ENCODE measurements at places on chromosomes 3 and 15.
A peak's percentile ranks its signal among the peaks of the same experiment; 100 is the strongest.

DNA sequence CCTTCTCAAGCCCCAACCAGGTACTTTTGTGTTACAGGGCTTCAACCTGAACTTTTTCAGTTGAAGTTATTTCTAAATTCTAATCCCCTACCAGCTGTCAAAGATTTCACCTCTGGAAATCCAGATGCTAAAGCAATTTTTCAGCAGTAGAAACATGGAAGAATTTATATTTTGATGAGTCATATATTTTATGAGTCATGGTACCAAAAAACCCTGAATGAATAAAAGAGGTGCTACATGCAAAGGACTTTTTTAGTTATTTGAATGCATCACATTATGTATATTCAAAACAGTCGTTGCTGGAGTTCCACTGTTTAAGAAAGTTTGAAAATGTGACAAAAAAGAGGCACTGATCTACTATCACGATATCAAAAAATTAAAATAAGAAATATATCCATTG is 96.0 kb upstream of the ZNF385D start:
- peak; percentile 4 for DNase-seq

DNA sequence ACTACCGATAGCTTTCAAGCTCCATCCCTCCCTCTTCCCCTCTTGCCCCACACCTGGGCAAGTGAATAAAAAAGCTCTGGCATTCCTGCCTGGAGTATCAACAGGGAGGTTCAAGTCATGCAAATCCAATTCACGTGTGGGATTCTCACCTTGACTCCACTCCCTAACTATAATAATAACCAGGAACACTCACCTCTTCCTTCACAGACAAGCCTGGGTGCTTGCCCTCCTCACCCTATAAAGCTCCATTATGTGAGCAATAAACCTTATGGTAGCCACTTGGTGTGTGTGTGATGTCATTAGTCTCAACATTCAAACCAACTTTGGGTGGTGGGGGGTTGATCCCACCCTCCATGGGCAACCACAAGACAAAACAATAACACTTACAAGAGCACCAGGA is 16.6 kb downstream of the CHDH start:
- DNase-seq = no peak

- no peak for DNase-seq
These were observed 116.9 kb downstream of the ALDH1A2 start for GRCh38 chr15:57948351-57949289.

DNA sequence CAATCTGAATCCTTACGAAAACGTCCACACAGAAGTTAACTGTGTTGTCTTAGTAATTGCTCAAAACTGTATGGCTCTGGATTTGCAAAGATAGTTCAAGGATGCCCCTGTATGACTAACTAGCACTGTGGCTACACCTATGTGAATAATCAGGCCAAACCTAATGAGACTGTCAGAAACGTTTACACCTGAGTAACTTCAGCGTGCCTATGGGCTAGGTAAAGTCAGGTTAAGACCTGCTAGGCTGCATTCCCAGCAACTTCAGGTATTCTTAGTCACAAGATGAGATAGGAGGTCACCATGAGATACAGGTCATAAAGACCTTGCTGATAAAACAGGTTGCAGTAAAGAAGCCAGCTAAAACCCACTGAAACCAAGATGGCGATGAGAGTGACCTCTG is 87.8 kb upstream of the PLXND1 start:
- DNase-seq = no peak

DNA sequence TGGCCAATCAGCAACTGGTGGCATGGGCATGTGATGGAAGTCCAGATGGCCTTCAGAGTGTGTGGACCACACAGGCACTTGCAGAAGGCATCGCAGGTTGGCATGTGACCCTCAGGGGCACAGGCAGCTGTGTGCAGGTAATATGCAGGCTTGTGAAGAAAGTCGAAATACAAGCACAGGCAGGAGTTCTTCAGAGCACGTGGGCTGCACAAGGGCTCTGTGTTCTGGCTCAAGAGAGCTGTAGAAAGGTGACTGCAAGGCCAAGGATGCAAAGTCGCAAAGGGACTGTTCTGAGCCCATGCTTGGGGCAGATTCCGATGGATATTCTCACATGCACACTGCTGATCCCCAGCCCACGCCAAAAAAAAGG is 8.3 kb downstream of the LRRC2 start:
- no peak for DNase-seq

- DNase-seq = no peak
These were observed 165.6 kb downstream of the STAG1 start for GRCh38 chr3:136586580-136586979.

GRCh38 chr3:49718858-49719213 is 648 bp downstream of the AMIGO3 start:
- DNase-seq = no peak

DNA sequence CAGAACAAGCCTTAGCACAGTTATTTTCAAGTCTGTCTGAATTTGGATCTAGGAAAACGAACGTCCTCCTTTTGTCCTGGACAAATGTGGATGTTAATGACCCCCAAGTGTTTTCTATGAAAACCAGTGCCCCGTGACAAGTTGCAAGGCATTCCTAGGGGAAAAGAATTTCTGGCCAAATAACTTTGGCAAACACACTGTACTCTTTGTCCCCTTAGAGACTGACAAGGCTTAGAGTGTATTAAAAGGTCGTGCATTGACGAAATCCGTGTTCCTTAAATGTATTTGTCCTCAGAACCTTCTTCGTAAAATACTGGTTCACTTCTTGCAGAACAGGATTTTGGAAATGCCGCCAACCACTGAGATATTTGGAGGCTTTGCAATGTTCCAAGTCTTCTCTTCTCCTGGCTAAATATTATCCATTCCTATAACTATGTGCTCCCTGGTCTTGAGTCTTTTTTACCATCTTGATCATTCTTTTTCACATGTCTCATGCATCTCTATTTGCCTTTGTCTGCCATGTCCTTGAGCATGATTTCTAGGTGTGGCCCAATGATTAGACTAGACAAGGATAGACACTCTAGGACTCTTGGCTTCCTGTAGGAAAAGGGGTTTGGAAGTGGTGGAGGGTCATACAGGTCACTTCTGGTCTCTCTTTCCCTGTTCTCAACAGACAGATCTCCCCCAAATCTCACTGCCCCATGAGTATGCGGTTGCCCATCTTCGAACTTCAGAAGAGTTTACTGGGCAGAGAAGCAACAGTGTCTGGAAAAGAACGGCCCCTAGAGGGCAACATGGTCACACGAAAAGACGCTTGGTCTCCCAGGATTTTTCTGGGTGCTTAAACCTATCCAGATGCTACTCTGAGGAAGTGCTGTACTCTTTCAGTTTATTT is 117.5 kb downstream of the EDEM1 start:
- peak; percentile 65 for DNase-seq

DNA sequence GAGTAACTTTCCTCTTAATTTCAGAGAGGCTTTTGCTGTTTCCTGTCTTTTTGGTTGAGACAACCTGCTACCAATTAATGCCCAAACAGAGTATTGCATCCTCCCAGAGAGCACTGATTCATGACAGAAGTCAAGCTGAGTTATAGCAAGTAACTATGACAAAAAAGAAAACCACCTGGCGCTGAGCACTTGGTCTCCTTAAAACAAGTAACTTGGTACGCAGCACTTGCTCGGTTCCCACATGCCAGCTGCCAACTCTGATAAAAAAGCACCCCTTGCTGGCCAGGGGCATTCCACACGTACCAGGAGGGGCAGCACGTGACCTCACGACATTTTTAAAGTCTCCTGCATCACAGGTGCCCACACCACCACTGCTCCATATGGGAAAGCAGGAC is 13.5 kb upstream of the MYO5C start:
- DNase-seq = no peak

DNA sequence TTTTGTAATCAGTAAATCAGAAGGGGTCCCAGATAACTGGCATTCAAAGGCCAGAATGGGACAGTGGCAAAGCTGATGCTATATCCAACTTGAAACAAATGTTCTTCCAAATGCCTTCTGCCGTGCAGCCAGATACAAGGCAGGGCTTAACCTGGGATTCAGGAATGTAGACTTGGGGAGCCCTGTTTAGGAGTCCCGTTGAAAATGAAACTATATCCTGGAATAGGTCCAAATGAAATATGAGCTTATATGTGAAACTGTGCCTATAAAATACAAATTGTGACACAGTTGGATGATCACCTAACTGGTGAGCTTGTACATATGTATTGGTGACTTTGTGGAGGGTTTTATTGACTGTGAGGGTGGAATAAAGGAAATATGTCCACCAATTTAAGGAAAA is 28.7 kb downstream of the FRMD4B start:
- peak; percentile 24 for DNase-seq

DNA sequence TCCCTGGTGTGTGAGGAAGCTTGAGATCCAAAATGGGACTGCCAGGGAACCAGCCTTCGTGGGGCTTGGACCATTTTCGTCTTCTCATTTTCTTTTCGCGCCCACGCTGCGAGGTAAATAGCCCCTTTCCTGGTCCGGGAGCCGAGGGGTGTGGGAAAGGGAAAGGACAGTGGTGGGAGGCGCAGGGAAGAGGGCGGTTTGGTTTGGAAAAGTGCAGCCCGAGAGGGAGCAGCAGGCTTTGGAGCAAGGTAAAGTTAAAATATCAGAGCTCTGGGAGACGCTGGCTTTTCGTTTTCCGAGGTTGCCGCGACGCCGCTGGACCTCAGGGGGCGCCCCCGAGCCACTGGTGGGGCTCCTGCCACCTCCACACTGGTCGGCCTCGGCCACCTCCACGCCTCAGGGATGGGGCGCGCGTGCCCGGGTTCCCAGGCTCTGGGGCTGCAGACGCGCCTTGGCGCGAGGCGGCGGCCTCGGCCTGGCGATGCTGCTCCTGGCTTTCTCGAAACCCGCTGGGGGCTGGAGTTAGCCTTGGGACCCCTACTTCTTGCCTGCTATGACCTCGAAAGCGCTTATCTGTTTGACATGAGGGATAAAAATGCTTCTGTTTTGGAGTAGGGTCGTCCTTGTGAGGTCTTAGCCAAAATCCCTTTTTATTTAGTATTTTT is 3.2 kb downstream of the PTPRG start:
- DNase-seq = peak; percentile 79

DNA sequence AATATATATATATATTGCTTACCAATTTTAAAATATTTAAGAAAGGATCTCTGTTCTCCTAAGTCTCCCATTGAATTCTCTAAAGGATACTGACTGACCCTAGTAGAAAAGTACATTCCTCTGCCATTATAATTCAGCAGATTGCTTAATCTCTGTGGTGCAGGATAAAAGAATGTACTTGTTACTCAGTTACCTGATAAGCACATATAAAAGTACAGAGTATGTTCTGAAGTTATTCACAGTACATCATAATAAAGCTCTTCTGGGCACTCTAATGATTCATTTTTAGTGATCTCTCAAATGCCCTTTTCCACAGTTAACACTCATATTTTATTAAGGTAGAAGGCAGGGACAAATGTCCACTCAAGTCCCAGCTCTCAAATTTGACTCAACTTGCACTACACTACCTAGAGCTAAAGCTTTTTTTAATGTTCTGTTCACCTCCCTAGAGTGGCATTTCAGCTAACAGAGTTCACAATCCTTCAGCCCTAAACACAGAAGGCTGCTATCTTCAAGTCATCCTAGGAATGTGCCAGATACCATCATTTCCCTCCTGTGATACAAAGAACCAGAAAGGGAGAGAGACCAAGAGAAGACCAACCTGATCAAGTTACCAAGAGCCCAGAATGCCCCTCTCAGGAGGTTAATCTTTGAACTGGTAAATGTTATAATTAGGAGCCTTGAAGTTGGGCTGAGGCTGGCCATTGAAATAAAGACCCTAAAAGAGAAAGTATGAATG is 53.3 kb downstream of the MEIS2 start:
- DNase-seq = peak; percentile 59

- DNase-seq = no peak
These were observed 16.3 kb downstream of the CACNA2D2 start for GRCh38 chr3:50487181-50487580.

GRCh38 chr3:97885931-97886824 is 64.4 kb downstream of the CRYBG3 start:
- DNase-seq = peak; percentile 7

Measured in EH (cell line).